ENCODE measurements at places on chromosomes 16 and 17. TPM values are rescaled to one million over a fixed set of nuclear protein-coding genes. Genes with fewer than 3 reads are reported as not detected.

DNA sequence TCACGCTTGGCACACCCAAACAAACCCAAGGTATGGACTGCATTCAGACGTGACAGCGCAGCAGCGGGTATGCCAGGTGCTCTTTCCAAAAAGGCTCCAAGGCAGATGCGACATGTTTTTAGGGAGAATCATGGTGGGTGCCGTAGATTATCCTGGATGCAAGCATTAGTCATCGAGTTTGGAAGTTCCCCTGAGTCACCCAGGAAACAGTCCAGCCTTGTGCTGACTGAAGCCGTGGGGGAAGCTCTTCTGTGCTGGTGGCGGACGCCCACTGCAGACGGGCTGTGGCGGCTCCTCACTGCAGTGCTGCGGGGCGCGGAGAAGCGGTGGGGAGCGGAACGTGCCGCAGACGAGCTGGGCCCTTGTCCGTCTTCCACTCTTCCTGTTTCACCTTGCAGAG is 13.9 kb downstream of the JPT2 start:
- DNase-seq, result peak; percentile 80

DNA sequence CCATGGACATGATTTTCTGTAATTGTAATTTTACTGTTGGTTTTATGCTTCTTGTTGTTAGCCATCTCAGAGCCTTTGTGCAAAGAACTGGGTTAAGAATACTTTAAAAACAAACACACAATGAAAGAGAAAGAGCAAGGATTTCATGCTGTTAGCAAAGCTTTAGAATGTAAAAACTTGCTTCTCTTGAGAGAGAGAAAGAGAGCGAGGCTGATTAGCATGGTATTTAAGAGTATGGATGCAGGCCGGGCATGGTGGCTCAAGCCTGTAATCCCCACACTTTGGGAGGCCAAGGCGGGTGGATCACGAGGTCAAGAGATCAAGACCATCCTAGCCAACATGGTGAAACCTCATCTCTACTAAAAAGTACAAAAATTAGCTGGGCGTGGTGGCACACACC is 76.2 kb downstream of the MSI2 start:
- no peak for DNase-seq

GRCh38 chr16:24683847-24684493 is 45.5 kb upstream of the TNRC6A start:
- DNase-seq, result no peak

GRCh38 chr17:81510785-81511553 is 1.6 kb downstream of the ACTG1 start:
- peak; percentile 36 for DNase-seq

The XYLT2 gene
- total RNA-seq, result 37.4 TPM

Data from M059J (cell line).